ENCODE measurements at places on chromosomes 12 and 14.

DNA sequence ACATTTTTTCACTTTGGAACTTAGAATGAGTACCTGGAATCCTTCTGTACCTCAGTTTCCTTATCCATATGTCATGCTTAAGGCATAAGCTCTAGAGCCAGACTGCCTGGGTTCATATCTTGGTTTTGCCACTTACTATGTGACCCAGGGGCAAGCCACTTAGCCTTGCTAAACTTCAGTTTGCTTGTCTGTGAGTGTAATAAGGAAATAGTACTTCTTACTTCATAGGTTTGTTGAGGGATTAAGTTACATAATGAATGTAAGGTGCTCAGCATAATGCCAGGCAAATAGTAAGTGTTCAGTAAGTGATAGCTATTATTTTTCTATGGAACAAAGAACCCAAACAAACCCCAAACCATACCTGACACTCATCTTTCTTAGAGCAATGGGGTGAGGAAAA lies 225.1 kb downstream of the BCAT1 start:
- no peak for DNase-seq

DNA sequence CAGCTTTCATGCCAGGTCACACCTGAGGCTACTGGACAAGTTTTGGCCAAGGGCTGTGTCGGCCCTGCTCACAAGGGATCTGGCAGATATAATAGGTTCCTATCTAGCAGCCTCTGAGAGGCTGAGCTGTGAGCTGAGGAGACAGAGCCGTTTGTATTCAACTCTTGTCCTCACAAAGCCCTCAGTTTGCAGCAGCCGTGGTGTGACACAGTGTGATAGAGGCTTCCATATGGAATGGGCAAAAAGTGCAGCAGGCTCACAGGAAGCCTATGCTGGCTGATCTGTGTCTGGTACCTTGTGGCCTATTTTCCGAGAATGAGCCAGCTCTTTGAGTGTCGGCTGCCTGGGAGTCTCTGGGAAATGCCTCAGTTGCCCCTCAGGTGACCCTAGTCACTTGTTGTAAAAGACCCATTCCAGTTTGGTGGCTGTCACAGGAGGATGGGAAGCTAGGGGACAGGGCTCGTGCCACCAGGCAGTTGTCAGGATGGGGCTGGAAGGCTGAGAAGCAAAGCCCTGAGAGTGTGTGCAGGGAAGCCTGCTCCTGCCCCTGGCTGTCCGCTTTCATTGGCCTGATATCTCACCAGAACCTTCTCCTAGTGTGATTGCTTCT lies 16.1 kb downstream of the VRTN start:
- DNase-seq, result no peak

DNA sequence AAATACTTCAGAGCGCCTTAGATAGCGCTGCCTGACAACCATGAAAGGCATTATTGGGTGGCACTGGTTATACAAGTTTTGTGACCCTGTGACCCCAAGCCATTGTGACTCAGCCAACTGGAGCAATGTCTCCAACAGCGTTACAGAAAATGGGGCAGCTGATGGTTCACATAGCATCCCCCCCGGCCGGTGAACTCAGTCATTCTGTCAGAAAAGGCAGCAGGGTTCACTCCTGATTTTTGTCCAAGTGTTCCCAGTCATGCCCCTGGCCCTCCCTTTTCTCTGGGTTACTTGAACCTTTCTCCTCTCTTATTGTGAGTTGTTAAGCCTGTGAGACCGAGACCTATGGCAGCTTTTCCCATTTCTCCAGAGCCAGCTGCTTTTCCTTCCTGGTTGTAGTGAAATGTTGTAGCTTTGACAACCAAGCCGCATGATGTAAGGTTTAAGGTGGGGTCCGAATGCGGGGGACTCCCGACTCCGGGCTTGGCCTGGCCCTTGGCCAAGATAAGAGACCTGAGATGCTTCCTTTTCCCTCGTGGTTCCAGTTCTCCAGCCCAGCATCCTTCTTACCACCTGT lies 22.0 kb downstream of the CD9 start:
- no peak for DNase-seq

DNA sequence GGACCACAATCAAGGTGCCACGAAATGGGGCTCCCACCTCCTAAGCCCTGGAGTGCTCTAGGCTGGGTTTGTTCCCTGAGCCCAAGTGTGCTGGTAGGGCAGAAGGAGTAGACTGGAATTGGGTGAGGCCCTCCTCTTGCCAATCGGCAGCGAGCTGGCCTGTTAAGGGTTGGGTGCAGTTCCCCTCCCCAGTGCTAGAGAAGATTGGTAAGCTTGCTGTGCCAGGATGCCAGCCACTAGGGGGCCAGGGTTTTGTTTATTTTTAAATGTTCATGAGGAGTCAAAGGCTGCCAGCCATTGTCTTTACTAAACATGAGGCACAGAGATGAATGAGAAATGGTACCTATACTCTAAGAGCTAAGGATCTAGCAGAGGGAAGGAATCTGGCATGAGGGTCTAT lies 79.7 kb downstream of the SPTB start:
- no peak for DNase-seq

DNA sequence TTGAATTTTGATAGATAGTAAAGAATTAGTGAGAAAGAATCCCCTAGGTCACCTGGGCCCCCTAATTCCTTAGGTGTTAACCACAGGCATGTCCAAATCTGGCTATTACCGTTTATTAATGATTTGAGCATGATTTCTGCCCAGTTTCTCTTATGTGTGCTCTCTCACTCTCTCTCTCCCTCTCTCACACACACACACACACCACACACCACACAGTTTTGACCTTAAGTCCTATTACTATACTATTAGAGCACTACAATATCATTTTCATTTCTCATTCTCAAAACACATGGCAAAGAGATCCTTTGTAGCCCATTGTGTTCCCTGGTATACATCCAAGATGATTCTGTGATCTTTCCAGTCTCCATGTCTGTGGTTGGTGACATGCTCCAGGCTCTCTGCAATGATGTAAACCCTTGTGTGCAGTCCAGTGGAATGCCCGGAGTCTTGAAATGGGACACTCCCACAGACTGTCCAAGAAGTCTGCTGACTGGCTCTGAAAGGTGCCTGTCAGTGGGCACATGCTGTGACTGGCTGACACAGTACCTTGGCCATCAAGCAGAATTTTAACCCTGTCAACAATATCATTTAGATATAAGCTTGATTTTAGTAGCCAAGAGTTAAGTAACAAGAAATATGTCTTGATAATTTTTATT lies 96.2 kb downstream of the FIGNL2 start:
- no peak for DNase-seq

GRCh38 chr12:116141110-116141832 lies 136.2 kb downstream of the MED13L start:
- no peak for DNase-seq

GRCh38 chr14:54085841-54086240 lies 129.2 kb upstream of the BMP4 start:
- DNase-seq, result no peak

DNA sequence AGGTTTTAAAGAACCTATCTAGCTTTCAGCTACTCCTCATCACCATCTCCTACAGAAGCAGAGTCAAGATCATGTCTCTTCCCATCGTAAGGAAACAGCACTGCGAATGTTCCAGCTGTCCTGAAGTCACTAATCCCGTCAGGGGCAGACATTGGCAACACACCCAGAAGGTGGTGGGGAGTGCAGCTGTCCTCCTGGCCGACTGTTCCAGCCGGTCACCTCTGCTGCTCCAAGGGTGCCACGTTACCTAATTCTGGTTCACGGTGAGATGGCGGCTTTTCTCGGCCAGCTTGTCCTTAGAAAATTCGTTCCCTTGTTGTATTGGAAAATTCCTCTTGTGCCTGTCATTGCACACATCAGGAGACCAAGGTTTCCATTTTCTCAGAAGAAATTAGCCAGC lies 196.2 kb downstream of the ZFP36L1 start:
- no peak for DNase-seq

GRCh38 chr14:85333841-85334240 lies 196.1 kb upstream of the FLRT2 start:
- DNase-seq, result no peak
